ENCODE measurements at places on chromosomes 11 and 22.

DNA sequence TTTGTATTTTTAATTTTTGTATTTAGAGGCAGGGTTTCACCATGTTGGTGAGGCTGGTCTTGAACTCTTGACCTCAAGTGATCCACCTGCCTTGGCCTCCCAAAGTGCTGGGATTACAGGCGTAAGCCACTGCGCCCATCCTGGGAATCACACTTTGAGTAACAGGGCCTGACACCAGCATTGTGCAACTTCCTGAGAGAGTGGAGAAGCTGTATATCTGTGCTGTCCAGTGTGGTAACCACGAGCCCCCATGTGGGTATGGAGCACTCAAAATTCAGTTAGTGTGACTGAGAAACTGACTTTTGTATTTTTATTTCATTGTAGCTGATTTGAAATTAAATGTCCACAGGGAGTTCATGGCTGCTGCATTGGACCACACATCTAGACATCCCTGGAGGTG is 36.2 kb downstream of the MPPED1 start:
- no peak for DNase-seq

GRCh38 chr11:11776714-11777113 is 65.1 kb upstream of the USP47 start:
- DNase-seq = no peak

DNA sequence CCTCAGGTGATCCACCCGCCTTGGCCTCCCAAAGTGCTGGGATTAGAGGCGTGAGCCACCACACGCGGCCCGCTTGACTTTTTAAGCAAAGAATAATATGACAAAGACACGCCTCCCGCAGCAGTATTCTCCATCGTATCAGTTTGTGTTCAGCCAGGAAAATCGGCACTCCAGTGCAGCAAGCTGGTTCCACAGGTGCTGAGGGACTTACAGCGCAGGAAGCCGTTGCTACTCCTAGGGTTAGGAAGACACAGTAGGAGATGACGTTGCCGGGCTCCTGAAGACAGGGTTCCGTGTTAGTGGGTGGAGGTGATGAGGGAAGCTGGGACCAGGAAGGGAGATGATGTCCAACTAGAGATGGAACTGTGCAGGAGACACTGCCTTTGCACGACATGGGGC is 65.8 kb upstream of the CECR2 start:
- no peak for DNase-seq

DNA sequence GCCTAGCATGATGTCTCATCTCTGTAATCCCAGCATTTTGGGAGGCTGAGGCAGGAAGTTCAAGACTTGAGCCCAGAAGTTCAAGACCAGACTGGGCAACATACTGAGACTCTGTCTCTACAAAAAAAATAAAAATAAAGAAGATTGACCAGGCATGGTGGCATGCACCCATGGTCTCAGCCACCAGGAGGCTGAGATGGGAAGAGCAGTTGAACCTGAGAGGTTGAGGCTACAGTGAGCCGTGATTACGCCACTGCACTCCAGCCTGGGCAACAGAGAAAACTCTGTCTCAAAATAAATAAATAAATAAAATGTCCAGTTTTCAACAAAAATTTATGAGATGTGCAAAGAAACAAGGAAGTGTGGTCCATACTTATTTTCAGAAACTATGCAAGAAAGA is 28.3 kb downstream of the EFCAB6 start:
- no peak for DNase-seq

DNA sequence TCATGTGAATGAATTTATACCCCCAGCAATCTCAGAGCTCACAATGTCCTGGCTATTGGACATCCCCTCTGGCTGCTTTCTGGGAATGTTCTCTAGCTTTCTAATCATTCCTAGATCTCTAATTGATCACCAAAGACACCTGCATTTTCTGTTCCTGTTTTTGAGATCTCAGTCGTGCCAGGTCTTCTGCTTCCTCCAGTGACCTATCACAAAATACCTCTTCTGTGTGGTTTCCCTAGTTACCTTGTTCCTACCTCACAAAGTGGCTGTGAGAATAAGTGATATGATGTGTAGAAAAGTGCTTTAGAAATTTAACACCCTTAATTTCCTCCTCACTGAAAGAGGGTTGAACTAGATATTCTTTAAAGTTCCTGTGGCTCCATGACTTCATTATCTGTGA is 92.2 kb downstream of the LUZP2 start:
- DNase-seq = no peak

Data from NCI-H524 (cell line).